ENCODE measurements at places on chromosomes 1 and 21.

GRCh38 chr1:34478515-34479076 is 276.3 kb upstream of the GJB5 start:
- DNase-seq = no peak

- DNase-seq = no peak
These were observed 54.6 kb downstream of the TGFBR3 start for GRCh38 chr1:91831132-91831930.

GRCh38 chr1:43565600-43566360 is 35.1 kb downstream of the PTPRF start:
- no peak for DNase-seq

GRCh38 chr21:41631564-41632461 is 123.9 kb upstream of the TMPRSS2 start:
- no peak for DNase-seq

- DNase-seq = peak; percentile 20
These were observed 18.3 kb downstream of the PPT1 start for GRCh38 chr1:40078512-40079333.

- DNase-seq = no peak
These were observed 1271.8 kb downstream of the BRINP3 start for GRCh38 chr1:189205863-189206262.

DNA sequence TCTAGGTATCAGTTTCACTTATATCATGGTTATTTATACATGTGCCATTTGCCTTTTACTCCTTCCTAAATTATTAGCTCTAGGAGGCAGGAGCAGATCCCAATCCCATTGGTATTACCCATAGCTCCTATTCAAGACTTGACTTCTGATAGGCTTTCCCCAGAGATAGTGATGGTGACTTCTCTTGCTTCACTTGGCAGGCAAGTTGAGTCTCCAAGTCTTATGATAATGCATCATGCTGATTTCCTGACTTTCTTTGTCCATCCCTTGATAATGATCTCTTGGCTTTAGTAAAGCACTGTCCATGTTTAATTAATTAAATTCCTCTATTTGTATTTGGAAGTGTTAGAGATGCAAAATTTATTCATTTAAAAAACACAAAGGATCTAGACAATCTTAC is 253.5 kb upstream of the ADAMTS5 start:
- no peak for DNase-seq

DNA sequence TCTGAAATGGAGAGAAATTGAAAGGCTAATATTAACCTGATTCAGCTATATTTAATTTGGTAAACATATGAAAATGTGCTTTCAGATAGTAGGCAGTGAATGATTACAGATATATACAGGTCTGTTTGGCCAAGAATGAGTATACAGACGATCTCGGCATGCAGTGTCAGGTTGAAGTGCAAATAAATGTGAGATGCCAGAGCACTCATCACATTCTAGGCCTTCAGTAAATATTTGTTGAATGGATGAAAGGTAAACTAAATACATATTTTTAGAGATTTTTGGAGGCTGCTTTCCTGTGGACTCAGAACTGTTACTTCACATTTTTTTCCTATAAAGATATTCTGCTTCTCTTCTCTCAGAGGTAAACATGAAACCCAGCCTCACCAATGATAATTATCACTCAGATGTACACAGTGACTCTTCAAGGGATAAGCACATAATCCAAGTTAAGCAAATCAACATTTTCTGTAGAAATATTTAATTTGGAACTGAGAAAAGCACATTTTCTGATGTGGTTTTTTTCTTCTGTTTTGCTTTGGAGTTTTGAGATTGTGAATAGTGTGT is 702.9 kb downstream of the BRINP3 start:
- no peak for DNase-seq

- no peak for DNase-seq
These were observed 20.9 kb upstream of the RGL1 start for GRCh38 chr1:183783767-183784637.

DNA sequence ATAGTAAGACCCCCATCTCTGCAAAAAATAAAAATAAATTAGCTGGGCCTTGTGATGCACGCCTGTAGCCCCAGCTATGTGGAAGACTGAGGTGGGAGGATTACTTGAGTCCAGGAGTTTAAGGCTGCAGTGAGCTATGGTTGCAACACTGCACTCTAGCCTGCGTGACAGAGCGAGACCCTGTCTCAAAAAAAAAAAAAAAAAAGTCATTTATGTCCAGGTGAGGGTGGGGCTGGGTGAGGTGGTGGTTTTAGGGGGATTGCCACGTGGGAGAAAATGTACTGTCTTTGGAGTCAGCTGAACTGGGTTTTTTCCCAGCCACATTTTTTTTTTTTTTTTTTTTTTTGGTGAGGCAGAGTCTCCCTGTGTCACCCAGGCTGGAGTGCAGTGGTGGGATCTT is 6.7 kb downstream of the PIK3CD start:
- no peak for DNase-seq

DNA sequence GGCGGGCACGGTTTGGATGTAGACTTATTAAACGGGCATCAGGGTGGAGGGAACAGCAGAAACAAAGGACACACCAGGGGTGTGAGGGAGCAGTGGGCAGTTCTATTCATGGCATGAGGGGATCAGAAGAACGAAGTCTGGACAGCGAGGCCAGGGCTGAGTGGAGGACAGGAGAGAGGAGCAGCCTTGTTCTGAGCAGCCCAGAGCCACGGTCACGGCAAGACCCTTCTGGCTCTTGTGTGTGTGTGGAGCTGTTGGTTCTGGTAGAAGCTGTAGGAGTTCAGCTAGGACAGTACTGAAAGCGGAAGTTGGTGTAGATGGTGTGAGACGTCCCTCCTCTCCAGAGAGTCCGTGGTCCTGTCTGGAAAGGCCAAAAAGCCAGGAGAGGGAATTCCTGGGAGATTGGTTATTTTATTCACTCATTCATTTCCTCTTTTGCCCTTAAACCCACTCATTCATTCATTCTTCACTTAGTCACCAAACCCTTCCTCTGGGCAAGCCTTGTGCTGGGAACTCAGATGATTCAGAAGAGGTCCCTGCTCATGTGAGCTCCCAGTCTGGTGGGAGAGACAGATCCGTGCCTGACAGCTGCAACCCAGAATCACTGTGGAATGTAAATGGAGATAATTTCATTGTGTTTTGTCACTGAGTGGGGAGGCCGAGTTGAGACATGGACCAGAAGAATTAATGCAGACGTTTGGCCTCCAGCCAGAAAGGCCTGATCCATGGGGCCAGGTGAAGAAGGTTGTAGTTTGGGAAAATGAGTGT is 4.1 kb upstream of the ACOT11 start:
- DNase-seq = no peak

GRCh38 chr21:34865400-34866241 is 183.5 kb downstream of the RUNX1 start:
- no peak for DNase-seq

GRCh38 chr1:32939655-32940371 is 24.8 kb downstream of the RNF19B start:
- DNase-seq = no peak

DNA sequence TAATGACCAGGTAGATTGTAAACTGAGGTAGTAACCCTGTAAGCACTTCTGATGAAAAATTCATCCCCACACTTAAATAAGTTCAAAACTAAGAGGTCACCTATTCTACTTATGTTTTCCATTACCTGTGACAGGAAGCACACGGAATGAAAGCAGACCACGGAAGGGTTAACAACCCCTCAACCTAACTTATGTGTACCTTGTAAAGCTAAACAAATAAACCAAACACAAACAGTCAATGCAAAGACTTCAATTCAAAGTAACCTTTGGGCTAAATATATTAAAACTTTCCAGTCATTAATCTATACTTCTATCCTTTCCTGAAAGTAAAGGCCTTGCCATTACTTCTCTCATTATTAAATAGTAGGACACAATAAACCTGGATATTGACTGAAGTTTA is 7.0 kb downstream of the PPP1R15B start:
- no peak for DNase-seq

DNA sequence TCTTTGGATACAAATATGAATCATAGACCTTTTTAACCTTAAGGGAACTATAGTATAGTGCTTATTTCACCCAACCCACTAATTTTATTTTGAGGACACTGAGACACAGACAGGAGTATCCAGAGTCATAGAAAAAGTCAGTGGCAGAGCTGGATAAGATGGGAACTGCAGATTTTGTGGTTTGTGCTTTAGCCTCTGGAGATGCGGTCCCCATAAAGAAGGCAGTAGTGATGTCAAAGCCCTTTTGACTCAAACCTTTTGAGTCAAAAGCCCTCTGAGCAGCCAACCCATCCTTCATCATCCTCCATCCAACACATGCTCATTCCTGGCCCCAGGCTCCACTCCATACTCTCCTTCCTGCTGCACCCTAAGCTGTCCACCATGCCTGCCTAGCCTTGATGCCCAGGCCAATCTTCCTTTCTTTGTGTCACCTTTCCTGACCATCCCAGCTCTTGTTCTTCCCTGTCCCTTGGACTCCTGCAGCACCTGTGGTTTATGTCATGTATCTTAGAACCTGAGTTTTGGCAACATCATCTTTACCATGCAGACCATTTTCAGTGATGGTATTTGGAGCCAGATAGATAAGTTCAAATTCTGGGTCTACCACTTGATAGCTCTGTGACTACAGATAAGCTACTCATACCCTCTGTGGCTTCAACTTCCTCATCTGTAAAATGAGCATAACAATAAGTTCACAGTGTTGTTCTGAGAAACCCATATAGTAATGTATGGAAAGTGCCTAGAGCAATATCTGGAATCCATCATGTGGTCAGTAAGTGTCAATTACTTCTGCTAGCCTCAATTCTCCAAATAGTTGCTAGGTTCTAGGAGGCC is 20.1 kb downstream of the SLAMF1 start:
- DNase-seq = no peak

DNA sequence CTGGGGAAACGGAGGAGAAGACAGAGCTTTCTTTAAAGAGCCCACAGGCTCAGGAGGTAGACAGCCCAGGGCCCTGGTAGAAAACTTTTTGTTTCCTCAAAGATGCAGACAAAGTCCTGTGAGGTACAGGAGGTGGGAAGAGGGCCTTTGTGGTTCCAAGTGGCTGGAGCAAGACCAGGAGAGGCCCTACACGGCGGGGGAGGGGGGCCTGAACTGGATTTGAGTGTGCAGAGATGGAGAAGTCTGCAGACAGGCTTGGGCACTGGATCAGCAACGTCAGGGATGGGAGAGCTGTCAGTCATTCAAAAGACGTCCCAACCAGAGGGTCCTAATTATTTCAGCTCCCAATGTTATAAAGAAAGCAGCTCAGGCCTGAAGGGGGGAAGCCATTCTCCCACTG is 126.2 kb downstream of the EPHB2 start:
- DNase-seq = no peak

DNA sequence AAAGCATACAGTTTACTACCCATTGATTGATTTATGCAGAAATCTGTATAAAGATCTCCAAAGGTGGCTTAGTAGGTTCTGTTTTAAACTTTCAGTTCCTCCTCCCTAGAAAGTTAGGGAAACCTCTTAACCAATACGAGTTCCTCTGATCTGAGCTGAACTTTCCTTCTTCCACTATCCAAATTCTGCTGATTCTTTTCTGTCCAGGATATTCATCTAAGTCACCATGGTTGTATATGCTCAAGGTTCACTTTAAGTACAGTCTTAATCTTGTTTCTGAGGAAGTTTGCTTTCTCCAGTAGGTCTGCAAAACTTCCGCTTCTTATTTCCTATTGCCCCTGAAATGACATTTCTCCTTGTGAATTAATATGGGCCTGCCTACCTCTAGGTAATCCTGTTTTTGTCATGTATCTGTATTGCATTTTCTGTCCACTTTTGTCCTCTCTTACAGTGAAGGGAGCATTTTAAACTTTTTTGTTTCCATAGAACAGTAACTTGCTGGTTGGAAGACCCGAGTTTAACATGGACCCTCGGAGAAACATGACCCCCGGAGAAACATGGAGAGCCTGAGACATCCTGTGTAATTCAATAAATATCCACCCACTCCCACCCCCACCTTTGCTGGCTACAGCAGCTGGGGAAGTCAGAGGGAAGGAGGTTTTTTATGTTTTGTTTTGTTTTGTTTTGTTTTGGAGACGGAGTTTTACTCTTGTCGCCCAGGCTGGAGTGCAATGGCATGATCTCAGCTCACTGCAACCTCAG is 16.7 kb upstream of the TUT4 start:
- no peak for DNase-seq

Data from NCI-H2081 treated with DMSO at 0.1 percent for 48 hours (cell line).